Bone marrow (tissue), 2 donors: ENCODE measurements at places on chromosomes 2 and 18.

GRCh38 chr2:219820767-219821166, 193.3 kb downstream of the SLC4A3 start:
- no peak for DNase-seq

GRCh38 chr2:181762000-181762399, 81.7 kb upstream of the NEUROD1 start:
- DNase-seq = no peak

DNA sequence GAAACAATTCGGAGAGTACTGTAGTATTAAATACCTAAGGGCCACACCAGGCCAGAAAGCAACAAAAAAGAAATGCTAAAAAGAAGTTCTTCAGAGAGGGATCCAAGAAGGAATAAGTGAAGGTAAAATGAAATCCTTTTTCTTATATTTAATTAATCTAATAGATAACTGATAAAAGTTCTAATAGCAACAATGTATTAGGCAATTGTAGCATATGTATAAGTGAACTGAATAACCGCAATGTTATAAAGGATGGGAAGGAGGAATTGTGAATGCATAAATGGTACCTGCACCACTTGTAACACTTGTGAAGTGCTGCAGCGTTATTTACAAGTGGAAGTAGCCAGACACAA, 21.8 kb downstream of the TMSB10 start:
- DNase-seq = no peak

DNA sequence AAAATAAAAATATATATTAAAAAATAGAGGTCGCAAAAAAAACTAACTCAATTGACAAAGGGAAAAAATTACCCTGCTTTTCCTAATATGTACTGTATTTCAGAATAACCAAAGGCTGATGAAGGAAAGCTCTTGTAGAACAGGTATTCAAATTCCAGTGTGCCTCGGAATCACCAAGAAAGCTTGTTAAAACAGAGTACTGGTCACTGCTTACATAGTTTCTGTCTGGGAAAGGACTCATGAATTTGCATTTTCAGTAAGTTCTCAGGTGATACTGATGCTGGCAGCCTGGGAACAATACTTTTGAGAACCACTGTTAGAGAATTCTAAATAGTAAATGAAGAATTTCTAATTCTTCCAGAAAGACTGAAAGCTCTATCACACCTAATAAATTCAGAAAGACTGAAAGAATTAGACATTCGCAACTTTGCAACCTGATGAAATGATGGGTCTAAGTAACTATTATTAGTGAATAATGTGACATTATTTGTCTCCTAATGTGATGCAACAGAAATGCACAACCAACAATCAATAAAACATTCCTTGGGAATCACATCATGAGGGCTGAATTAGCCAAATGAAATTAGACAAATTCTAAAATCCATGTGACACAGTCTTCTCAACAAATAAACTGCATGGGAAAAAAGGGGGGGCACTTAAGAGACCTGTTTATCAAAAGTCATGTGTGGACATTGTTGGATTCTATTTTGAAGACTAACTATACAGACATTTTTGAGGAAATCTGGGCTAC, 21.9 kb downstream of the RPRD1A start:
- DNase-seq = no peak

GRCh38 chr2:36562973-36563532, 34.9 kb downstream of the FEZ2 start:
- DNase-seq = no peak

DNA sequence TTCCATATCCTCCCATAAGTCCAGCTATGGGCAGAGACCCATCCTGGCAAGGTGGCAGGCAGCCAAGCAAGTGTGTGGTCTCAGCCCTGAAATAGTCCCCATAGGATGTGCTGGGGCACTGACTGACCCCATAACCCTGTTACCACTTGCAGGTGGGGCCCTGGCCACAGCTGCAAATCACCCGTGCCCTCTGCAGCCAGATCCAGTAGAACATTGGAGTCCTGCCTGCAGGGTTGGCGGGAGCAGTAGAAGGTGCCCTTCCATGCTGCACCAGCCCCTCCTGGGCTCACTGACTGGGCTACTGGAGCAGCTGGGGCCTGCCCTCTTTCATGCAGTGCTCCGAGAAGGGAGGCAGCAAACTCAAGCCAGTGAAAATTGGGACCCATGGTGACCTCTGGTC, 112.6 kb upstream of the MCFD2 start:
- no peak for DNase-seq

DNA sequence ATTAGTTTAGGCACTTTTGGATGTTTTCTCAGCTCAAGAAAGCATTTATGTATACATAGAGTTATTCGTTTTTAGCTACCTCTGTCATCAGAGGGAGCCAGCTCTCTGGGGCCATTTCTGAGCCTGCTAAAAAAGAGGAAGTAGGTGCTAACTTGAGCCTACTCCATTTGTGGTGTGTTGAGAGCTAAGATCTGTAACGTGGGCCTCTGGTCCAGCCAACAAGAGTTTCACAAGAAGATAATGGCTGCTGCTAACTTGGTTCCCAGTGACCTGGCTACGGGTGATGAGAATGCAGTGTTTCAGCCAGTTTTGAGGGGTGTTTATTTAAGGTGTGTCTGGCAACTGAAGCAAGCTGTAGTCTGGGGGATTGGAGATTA, 182.5 kb downstream of the PRKCE start:
- DNase-seq = no peak

DNA sequence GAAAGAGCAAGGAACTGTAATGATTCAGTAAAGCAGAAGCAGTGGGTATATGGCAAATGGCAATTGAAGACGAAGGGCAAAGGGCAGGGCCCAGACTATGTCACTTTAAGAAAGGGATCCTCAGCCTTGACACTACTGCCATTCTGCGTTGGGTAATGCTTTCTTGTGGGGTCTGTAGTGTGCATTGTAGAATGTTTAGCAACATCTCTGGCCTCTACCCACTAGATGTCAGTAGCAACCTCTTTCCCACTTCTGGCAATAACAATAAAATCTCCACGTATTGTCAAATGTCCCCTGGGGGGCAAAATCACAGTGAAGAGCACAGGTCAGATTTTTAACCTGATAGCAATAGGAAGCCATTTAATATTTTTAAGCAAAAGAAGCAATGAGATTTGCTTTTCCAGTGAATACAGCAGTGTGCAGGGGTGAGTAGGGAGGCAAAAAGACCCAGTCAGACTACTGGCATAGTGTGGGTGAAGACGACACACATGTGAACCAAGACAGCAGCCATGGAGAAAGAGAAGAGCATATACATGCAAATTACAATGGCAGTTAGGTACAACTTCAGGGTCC, 209.5 kb downstream of the DYM start:
- no peak for DNase-seq

DNA sequence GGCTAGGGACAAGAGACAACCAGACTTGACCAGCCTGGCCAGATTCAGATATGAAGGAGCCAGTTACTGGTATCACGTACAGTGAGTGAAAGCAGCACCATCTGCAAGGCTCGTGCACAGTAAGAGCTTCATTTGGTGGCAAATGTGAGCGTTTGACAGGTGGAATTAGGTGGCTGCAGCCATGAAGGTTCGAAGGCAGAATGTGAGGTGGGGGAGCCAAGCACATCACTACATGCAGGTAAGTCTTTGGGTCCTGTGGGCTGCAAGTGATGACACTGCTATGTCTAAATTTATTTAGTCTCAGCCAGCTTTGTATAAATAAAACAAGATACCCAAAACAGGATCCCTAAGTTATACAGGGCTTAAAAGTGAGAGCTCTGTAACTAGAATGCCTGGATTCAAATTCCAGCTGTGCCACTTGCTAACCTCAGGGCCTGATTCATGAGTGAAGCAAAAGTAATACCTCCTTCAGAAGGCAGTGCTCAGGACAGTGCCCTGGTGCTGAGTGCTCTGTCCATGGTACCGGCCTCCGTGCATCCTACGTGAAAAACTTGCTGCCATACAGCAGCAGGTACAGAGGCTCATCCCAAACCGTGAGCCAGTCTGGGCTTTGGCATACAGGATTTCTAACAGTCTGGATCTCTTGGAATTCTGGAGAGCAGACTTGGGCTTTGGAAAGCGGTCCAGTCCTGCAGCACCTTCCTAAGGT, 18.6 kb downstream of the DDX18 start:
- no peak for DNase-seq

- no peak for DNase-seq
Observed at GRCh38 chr2:241007111-241007510, 8.7 kb downstream of the SNED1 start.

GRCh38 chr2:202006301-202006700, 27.4 kb upstream of the FZD7 start:
- DNase-seq = no peak

GRCh38 chr2:230694241-230694640, 18.4 kb upstream of the CAB39 start:
- DNase-seq = no peak
